ENCODE measurements at places on chromosomes 11 and 22. TPM values are rescaled to one million over a fixed set of nuclear protein-coding genes. Genes with fewer than 3 reads are reported as not detected.

- DNase-seq: no peak
Observed at GRCh38 chr22:25564979-25565677, 653 bp downstream of the GRK3 start.

GRCh38 chr11:21785351-21785750, 407.5 kb upstream of the ANO5 start:
- no peak for DNase-seq

DNA sequence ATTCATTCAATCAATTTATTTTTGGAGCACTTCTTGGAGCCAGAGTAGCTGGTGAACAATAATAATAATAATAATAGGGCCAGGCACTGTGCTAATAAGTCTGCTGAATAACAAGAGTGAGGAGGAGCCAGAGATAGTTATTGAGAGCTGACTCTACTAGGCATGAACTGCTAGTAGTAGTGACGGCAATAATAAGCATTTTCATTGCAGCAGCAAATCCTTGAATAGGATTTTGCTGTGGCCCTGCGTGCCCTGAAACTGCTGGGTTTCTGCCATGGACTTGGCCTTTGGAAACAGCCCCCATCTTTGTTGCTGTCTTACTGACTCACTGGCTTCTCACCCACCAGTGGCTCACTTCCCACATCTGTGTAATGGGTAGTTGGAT, 545.9 kb downstream of the MIAT start:
- DNase-seq: no peak

Gene TAF10
- polyA plus RNA-seq: 205 TPM

- DNase-seq: no peak
Observed at GRCh38 chr11:12377824-12378593, 638 bp downstream of the PARVA start.

DNA sequence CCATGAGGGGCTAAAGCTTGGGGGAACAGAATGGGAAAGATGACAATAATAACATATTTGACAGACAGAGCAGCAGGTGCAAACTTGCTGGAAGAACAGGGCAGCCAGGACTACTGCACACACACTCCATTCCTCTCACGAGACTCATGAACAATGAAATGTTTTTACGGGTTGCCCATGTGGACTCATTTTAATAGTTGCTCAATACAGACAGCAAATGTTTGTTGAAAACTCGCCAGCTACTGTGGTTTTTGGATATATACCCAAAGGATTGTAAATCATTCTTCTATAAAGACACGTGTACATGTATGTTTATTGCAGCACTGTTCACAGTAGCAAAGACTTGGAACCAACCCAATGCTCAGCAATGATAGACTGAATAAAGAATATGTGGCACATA, 10.3 kb downstream of the SYT13 start:
- no peak for DNase-seq

- no peak for DNase-seq
Observed at GRCh38 chr22:45497351-45498145, 5.1 kb upstream of the FBLN1 start.

Gene TKFC
- polyA plus RNA-seq: 23.9 TPM

Gene P2RX6
- 1.2 TPM for polyA plus RNA-seq

Gene TTLL8
- not detected for polyA plus RNA-seq

GRCh38 chr22:25722626-25723025, 19.4 kb upstream of the MYO18B start:
- DNase-seq: no peak

GRCh38 chr11:6219359-6219758, 14.0 kb downstream of the C11orf42 start:
- peak; percentile 76 for DNase-seq

- no peak for DNase-seq
Observed at GRCh38 chr22:40345815-40346184, 500 bp upstream of the ADSL start.

Gene SYT12
- 0.13 TPM for polyA plus RNA-seq

Gene SCUBE2
- 2.0 TPM for polyA plus RNA-seq

Gene ARVCF
- 3.8 TPM for polyA plus RNA-seq

DNA sequence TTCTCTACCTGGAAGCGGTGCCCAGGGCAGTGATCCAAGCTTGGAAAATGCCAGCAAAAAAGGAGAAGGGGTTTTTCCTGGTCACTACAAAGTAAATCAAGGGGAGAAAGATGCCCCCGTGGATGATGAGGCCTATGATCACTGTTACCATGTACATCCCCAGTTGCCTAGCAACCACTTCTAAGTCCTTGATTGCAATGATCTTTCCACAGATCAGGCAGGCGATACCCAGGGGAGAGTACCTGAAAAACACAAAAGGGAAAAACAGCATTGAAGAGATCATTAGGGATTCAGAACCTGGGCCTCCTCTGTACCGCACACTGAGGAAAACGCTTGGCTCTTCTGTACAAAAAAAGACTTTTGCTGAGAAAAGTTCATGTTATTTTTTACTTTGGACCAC, 127.1 kb downstream of the SLC1A2 start:
- DNase-seq: no peak

Gene TSGA10IP
- not detected for polyA plus RNA-seq

GRCh38 chr11:21321530-21321929, 652.1 kb downstream of the NELL1 start:
- DNase-seq: no peak

DNA sequence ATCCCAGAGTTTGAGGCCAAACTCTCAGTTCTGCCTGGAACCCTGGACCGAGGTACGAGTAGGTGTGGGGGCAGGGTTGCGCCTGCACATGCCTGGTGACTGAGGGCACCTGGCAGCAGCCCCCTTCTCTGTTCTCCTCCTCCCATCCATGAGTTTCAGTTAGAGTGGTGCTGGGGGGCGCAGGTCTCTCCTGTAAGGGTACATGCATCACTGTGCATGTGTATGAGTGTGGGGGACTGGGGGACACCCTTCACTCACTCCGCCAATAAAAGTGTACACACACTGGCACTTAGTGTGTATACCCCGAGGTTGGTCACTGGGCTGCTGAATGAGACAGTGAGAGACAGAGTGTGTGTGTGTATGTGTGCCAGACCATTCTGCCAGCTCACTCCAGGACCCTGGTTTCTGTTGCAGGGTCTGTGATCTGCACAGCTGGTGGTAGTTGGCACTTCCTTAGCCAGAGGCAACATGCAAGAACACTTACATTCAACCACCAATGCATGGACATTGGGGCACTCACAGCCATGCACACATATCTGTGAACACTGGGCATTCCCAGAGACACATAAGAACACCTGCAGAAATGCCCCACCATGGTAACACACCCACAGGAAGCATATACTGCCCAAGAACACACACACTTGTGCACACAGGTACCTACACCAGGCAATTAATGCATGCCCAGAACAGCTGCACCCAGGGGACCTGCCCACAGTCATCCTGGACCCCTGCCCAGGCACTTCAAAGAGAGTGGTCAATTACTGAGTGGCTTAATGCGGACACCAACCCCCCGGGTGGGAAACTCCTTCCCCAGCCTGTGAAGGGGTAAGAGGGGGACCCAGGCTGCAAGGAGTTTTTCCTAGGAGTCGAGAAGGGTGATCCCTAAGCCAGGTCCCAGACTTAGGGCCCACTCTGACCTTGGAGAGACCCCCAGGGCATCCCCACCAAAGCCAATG, 1.2 kb upstream of the NRXN2 start:
- DNase-seq: no peak

Gene DDI1
- not detected for polyA plus RNA-seq

Gene FAM89B
- 56.9 TPM for polyA plus RNA-seq

GRCh38 chr11:124915541-124916369, 3.3 kb upstream of the HEPN1 start:
- no peak for DNase-seq

DNA sequence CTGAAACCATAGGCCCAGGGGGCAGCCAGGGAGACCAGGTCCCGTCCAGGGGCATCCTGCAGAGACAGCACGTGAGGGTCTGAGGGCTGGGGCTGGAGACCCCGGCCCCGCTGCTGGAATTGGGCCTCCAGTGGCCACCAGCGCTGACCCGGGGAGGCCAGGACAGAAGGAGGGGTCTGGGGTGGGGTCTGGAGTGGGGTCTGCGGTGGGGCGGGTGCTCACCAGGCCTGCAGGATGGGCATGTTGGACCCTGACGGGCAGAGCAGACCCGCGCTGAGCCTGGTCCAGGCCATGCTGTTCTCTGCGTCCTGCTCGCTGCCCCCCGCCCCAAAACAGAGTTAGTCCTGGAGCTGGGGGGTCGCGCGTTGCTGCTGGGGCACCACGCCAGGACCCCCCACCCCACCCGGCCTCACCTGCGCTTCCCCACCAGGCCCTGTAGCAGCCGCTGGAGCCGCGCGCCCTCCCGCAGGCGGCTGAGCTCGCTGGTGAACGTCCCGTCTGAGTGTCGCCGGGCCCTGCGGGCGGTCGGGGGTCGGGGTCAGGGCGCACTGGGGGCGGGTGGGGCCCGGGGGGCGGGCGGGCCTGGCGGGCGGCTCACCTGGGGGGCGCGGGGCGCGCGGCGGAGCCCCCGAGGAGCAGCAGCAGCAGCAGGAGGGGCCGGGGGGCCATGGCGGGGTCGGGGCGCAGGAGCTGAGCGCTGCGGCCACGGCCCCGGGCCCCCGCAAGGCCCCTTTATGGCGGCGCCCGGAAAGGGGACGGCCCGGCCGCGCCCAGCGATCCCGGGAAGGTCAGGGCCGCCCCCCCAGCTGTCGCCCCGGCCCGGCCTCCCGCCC, at the start of gene SCT:
Gene SCT, minus strand, starts transcription at position 707 of the 833 bp plus-strand sequence. Its CDS starts 38 bp downstream, at position 669.
- no peak for DNase-seq

GRCh38 chr22:19844377-19845053, 10.2 kb downstream of the GNB1L start:
- DNase-seq: no peak

DNA sequence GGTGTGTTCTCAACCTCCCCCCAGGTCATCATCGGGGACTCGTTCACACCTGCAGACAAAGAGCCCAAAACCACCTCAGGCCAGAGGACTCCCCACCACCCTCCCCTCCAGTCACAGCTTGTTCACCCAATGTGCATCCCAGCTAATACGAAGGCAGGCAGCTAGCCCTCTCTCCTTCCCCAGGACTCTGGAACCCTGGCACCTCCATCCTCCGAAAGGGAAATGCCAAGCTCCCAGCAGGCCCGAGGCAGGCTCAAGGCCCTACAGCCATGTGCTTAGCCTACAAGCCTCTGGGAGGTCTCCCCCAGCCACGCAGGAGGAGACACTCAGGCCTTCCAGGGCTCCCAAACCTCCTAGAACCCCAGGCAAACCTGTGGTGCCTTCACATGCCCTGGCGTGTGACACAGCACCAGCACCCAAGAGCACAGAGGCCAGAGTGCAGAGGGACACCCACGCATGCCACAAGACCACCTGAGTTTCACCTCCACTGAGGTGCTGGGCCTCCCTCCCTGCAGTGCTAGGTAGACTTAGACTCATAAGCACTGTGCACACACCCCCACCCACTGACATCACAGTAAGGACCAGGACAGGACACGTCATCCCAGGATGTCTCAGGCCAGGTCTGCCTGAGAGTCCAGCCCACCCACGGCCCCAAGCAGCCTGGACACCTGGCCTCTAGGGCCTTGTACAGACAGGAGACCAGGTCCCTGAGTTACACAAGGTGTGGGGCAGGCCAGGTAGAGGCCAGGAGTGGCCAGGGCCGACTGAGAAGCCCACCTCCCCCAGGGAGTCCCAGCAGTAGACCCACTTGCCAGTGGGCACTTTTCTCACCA, 6.5 kb downstream of the TSSK2 start:
- DNase-seq: no peak

DNA sequence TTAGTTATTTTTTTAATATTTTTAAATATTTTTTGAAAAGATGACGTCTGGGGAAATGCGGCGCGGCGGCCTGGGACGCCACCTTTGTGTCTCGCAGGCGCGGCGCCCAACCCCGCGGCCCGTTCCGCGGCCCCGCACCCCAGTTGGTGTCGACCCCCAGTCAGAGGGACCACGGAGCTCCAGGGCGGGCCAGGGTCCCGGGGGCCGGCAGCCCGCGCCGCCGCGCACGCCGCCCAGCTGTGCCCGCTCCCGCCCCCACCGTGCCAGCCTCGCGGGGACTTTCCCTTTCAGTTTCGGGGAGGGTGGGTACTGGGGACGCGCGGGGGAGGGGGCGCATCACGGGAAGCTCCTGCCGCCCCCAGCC, 1.6 kb downstream of the CCND1 start:
- DNase-seq: no peak
